Brain microvascular endothelial cell (primary cell): ENCODE measurements at places on chromosomes 5 and 9.

DNA sequence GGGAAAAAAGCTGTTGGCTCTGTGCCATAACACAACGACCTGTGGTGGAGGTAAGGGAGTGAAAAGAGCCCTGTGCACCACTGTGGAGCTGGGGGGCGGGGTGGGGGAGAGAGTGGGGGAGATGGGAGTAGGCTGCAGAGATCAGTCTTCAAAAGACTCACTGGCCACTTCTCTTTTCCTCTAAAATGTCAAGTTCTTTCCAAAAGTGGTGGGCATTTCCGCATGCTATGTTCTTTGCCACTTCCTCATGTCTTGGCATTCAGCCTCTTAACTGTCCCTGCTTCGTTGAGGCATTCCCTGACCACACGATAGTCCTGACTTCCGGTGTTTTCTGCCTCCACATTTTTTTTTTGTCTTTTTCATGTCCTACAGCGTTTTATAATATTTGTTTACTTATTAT, 2.4 kb upstream of the PPP2R2B start:
- no peak for DNase-seq

DNA sequence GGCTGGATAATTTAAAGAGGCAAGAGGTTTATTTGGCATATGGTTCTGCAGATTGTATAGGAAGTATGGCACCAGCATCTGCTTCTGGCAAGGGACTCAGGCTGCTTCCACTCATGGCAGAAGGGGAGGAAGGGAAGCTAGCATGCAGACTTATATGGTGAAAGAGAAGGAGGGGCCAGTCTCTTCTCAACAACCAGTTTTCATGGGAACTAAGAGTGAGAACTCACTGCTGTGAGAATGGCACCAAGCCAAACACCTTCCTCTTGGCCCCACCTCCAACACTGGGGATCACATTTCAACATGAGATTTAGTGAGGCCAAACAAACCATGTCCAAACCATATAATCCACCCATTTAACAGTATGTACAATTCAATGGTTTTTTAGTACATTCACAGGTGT, 113.3 kb upstream of the SHB start:
- no peak for DNase-seq

GRCh38 chr9:76980566-76980965, 38.9 kb upstream of the FOXB2 start:
- DNase-seq: no peak

DNA sequence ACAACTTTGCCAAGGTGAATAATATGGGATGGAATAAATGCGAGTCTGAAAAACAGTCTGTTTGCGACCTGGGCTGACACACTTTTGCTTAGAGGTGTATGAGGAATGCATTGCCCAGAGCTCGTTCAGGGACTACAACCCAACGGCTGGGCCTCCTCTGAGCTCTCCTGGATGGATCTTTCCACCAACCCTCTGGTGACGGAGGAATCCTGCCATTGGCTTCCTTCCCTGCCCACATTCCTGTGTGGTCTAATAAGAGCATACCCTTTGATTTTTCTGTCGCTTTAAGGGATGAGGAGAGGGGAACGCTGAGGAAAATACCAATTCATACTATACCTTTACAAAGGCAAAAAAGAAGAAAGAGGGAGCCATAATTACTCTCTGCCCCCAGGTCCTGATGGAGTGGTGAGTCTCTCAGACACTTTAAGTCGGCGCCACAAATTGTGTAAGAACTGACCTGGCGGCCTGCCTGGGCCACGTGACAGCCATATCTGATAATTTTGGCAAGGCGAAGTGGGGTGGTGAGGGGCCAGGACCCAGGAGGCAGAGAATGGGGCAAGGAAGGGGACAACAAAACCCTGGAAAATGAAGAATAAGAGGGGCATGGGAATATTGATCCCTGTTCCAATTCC, 265.2 kb upstream of the MSX2 start:
- DNase-seq: no peak

- no peak for DNase-seq
These were observed 8.7 kb upstream of the AGPAT2 start for GRCh38 chr9:136695955-136696354.

- DNase-seq: no peak
These were observed 457.7 kb downstream of the BNC2 start for GRCh38 chr9:16412740-16413139.

GRCh38 chr5:135750506-135750905, 84.0 kb upstream of the SLC25A48 start:
- DNase-seq: no peak

DNA sequence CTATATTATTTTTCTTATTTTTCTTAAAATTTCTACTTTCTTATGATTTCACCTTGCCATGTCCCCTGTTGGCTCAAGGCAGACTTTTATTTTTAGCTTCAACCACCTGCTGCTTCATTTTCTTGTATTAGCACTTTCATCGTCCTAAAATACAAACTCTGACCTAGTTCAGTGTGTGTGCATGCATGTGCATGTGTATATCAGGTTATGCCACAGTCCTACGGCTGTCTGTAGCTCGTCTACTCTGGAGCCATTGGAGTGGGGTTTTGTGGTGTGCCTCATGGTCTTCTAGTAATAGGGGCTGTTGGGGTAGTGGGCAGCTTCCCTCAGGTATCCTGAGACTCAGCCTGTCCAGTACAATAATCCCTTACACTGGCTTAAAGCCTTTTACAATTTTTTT, 13.4 kb upstream of the SPINK1 start:
- no peak for DNase-seq

DNA sequence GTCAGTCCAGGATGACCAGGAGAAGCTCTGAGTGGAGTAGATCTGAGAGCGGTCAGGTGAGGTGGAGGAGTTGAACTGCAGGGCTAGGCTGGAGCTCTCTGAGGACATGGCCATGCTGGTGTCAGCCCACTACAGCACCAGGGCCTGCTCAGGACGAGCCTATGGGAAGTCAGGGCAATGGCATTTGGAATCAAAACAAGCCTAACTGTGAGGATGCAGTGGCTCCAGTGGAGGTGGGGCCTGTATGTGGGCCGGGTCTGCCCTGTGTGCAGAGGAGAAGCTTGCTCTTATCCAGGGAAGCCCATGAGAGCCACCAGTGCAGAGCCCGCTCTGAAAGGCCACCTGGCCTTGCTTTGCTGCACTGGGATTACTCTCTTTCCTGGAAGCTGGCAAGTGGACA, 11.1 kb downstream of the CXCL14 start:
- DNase-seq: peak; percentile 12

DNA sequence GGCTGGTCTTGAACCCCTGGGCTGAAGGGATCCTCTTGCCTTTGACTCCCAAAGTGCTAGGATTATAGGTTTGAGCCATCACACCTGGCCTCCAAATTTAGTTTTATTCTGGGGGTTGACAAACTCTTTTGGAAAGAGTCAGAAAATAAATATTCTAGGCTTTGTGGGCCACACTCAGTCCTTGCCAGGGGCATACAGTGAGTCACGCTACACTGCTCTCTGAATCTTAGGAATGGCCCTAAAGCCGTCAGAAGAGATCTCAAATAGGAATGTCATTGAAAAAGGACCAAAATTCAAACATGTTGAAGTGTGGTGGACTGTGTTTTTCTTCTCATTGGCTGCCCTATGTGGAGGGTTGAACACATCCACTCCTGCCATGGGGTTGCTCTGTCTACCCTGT, 127.7 kb upstream of the BASP1 start:
- DNase-seq: peak; percentile 28

- DNase-seq: peak; percentile 96
These were observed 22.0 kb upstream of the TEK start for GRCh38 chr9:27086818-27087680.

DNA sequence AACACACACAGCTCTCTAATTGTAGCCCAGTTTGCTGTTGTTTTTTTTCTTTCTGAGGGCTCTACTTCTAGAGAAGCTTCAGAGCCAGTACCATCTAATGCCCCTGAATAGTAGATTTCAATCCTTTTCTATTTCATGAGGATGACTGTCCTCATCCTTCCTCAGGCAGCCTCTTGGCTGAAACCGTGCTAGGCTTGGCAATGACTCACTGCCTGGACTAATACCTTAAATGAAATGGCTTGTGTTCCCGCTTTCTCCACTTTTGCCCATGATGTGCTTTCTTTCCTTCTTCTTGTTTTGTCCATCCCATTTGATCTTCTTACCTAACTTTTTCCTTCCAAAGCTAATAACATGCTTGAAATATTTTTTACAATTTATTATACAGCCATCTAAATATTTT, 80.1 kb downstream of the ITGA1 start:
- DNase-seq: peak; percentile 34

GRCh38 chr5:14109041-14109747, 33.9 kb upstream of the TRIO start:
- DNase-seq: peak; percentile 65

- DNase-seq: peak; percentile 22
These were observed 1.4 kb downstream of the MLLT3 start for GRCh38 chr9:20620650-20621470.

- no peak for DNase-seq
These were observed 134.6 kb downstream of the RAB3C start for GRCh38 chr5:58717303-58718007.

GRCh38 chr5:1731091-1731639, 68.5 kb downstream of the MRPL36 start:
- DNase-seq: no peak

GRCh38 chr5:132380741-132381140, 11.2 kb downstream of the SLC22A5 start:
- no peak for DNase-seq

DNA sequence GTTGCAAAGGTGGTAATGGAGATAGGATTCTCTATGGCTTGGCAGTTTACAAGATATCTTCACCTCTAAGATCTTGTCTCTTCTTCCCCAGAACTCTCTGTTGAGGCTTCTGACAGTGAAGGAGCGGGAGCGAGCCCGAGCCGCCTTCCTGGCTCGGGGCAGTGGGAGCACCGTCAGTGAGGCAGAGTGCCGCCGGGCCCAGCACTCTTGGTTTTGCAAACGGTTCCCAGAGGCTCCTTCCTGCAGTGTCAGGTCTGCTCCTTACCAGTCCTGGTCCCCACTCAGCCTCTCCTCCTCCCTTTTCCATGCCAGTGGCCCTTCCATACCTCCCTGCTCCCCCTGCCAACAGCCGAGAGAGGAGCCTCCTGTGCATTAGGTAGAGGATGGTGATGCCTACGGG, 12.6 kb upstream of the DNAJB5 start:
- no peak for DNase-seq

DNA sequence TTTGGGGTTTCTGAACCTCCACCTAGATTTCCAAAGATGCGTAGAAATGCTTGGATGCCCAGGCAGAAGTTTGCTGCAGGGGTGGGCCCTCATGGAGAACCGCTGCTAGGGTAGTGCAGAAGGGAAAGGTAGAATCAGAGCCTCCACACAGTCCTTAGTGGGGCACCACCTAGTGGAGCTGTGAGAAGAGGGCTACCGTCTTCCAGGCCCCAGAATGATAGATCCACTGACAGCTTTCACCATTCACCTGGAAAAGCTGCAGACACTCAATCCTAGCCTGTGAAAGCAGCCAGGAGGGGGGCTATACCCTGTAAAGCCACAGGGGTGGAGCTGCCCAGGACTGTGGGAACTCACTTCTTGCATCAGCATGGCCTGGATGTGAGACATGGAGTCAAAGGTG, 13.3 kb upstream of the HSDL2 start:
- no peak for DNase-seq

DNA sequence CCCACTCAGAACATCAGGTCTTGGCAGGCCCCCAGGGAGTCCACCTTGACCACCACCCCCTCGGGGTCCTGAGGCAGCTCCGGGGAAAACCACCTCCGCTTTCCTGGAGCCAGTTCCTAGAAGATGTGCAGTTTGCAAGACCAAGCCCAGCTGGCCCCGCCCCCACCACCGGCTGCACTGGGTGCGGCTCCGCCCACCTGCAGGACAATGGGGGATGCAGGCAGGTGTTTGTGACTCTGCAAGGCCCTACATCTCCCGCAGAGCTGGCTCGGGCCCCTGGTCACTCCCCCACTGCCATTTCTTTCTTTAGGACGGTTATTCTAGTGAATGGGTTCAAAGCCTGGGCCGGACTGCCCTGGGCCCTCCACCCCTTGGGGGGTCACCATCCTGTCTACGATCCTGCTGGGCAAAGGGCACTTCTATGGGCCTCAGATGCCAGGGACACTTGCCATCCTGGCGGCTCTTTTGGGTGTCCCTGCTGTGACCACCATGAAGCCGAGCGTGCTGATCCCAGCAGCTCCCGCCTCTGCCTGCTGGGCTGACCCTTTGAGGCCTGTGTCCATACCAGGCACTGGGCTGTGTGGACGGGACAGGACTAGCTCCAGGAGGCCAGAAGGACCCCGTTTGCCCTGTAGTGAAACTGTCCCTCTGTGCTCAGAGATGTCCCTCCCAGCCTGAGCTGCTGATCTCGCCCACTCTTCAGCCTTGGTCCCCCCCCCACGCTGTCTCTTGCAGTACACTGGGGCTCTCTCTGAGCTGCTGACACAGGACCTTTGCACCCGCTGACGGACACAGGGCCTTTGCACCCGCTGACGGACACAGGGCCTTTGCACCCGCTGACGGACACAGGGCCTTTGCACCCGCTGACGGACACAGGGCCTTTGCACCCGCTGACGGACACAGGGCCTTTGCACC, 5.9 kb upstream of the NACC2 start:
- DNase-seq: no peak

DNA sequence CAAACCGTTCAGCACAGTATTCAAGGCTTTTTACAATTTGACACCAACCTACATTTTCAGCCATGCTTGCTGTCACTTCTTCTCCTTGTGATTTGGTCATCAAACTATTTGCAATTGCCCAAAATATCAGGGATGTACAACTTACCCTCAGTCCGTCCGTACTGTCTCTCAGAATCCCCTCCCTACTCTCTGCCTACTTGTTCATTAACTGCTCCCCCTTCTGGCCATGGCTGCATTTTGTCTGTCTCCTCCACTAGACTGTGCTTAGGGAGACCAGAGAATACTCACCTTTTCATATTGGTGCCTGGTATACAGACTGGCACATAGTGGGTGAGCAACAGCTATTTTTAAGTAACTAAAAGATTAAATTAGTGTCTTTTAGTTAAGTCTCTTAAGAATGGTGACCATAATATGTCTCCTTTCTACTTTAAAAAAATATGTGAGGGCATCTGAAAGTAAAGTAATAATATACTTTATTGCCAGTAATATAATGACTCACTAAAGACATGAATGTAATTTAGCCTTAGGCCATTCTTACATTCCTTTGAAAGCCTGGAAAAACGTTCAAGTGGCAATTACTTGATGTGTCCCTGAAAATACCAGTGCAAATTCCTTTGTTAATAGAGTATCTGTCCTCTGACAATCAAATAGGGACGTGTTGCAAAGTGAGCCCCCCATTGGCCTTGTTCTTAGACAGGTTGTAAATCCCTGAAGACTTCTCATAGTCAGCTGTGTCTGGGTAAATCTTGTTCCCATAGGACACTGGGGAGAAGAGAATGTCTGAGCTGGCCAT, 27.8 kb downstream of the PRLR start:
- DNase-seq: peak; percentile 57

DNA sequence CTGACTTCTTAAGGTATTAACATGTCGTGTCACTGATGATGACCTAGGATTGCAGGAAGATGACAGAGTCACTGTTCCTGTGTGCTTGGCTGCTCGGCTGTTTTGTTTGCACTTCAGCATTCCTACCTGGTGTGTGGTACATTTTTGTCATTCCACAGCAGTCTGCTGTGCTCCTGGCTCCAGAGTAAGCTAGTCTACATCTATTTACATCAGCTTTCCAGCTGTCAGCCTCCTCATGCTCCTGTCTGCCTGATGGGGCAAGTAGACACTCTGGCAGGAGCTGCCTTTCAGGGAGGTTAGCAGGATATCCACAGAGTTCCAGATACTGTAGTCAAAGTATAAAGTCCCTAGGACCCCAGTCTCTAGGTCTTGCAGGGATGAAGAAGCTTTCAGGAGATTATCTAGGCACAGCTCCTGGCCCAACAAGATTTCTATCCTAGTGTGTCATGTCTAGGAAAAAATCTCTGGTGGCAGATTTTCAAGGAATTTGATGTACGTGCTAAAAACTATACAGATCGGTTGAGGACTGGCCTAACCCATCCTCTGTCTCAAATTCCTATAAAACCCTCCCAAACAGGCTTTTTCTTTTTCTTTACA, 28.4 kb downstream of the RUSC2 start:
- peak; percentile 88 for DNase-seq
